Stimulated activated CD4-positive, alpha-beta T cell treated with anti-CD3 and anti-CD28 coated beads, Interleukin-12 subunit alpha, Interleukin-12 subunit beta, amount 100 ng/mL, for 4 hours (primary cell): ENCODE measurements at places on chromosomes 4 and X.

GRCh38 chr4:76177709-76178108 is 29.5 kb upstream of the NUP54 start:
- no peak for DNase-seq

- no peak for DNase-seq
Observed at GRCh38 chr4:124641715-124642381, 70.7 kb downstream of the ANKRD50 start.

GRCh38 chr4:15238720-15239119 is 189.1 kb upstream of the C1QTNF7 start:
- DNase-seq: no peak

DNA sequence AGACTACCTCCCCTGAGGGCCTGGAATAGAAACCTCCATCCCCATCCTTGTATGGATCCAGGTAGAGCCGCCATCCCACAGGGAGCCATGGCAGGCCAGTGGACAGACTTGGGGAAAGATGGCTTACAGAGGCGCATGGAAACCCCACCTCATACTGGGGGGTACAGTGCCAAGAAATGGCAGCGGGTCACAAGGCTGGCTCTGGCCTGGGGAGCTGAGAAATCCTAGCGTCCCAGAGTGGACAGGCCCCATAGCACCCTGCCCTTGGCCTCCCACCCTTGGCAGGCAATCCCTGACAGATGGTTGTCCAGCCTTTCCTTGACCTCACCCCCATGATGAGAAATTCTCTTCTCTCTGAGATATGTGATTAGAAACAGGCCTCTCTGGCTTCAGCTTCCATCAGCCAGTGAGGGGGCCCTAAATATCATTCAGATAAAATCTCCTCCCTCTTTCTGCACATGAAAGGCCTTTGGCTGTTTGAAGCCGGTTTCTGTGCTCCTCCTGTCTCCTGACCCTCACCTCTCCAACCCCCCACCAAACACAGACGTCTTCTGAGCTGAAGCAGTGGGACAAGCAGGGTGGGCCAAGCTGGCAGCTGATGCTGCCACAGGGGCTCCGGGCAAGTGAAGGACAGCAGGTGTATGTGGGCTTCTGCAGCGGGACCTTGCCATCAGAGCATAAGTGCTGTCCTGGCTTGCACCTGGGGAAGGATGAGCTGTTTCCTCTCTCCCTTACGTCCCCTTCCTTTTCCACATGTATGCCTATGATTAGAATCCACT is 204.4 kb upstream of the MAMLD1 start:
- no peak for DNase-seq

- no peak for DNase-seq
Observed at GRCh38 chr4:182765987-182766856, 151.0 kb downstream of the DCTD start.

DNA sequence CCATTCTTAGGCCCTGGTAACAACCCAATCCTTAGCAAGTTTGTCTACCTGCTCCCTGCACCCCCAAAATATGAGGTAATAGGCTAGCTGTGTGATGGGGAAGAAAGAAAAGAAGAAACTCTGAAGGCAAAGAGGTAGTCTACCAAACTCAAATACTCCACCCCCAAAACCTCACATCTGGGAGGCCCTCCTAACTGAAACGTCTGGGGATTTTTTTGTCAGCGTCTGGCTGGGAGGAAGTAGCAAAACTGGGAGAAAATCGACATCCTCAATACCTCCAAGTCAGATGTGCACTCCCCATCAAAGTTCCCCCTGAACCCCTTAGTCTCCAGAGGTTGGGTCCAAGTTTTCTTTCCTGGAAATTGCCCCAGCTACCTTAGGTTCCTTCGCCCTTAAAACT is 1.0 kb downstream of the LAMP2 start:
- no peak for DNase-seq

DNA sequence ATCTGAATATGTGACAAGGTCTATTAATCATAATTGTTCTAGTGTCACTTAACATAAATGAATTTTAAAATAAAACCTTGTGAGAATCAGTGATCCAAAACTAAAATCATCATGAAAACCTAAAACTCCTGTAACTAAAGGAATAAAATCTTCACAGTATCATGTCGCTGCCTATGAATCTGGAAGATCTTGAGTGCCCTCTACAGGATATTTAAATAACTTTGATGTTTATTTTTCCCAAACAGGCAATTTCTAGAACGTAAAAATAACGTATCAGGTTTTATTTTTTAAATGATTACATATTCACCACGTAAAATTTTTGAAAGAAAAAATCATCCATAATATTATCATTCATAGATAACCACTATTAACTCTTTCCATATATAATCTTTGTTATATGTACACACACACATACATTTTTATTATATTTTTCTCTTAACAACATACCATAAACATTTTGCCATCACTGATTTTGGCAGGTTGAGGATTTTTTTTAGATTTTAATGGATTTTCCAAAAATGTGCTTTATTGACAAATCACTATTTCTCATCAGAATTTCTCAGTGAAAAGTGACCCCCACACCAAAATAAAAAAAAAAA is 79.6 kb downstream of the COMMD8 start:
- DNase-seq: no peak

- no peak for DNase-seq
Observed at GRCh38 chr4:173524218-173525117, 5.6 kb downstream of the HAND2 start.

DNA sequence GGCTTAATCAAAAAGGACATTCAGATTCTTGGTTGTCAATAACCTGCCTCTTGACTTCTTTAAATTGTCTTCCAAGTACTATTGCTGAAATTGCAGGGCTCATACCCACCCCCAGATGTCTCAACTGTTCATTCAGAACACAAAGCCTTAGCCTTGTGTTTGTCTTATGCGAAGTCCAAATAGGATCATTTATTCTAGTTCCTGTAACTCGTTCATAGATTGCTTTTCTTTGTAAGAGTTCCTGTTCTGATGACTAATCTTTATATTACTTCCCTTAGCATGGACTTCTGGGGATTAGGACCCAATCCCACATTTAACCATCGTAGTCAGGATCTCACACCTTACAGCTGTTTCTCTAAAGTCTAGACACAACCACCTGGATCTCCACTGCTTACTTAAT is 226.0 kb downstream of the VEGFC start:
- DNase-seq: no peak

DNA sequence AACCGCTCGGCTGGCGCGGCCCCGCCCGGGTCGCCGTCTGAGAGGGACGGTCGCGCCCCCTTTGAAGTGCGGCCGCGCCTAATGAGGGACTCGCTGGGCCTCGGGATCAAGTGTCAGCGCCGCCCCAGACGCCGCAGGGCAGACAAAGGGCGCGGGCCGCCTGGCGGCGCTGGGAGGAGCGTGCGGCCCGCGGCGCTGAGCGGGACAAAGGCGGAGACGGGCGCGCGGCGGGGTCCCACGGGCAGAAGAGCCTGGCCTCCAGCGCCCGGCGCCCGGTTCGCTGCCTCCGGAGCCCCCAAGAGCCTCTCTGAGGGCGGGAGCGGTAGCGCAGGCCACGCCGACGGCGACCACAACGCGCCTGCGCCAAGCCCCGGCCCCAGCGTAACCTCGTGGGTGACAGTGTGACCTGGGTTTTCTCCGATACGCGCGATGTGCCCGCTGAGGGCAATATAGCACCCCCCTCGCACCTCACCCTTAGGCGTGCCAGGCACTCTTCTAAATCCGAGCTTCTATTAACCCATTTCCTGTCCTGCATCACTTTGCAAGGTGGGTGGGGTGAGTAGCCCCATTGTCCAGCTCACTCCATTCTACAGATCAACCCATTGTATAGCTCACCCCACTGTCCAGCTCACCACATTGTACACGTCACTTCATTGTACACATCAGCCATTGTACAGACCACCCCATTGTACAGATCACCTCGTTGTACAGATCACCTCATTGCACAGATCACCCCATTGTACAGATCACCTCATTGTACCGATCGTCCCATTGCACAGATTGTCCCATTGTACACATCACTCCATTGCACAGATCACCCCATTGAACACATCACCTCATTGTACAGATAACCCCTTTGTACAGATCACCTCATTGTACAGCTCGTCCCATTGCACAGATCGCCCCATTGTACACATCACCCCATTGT is 33.7 kb upstream of the STX18 start:
- DNase-seq: peak; percentile 64

DNA sequence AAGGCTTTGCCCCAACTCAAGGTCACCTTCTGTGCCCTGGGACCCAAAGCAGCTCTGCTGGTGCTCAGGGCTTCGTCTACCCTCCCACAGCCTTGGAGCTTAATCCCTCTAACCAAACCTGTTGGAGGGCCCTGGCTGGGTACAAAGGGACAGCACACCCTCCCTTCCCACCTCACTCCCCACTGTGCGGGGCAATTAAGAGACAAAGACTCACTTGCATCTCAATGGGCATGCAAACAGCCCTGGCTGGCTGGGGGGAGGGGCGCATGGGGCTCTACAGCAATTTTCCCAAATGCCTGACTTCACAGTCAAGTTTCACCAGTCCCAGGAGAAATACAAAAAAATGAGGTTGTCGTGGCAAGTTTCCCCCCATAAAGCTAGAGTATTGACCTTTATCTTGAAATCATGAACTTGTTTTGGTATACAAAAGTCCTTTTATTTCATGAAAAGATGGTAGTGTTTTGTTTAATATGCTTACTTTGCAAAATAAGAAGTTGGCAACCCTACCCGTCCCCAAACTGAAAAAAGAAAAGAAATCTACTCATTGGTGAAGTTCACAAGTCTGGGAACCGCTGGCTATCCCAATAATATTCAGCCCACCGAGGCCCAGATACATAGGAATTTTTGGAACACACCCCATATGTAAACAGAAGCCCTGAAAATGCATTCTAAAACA is 4.1 kb upstream of the CD99L2 start:
- DNase-seq: no peak

GRCh38 chr4:113684534-113685091 is 76.9 kb downstream of the CAMK2D start:
- DNase-seq: no peak

DNA sequence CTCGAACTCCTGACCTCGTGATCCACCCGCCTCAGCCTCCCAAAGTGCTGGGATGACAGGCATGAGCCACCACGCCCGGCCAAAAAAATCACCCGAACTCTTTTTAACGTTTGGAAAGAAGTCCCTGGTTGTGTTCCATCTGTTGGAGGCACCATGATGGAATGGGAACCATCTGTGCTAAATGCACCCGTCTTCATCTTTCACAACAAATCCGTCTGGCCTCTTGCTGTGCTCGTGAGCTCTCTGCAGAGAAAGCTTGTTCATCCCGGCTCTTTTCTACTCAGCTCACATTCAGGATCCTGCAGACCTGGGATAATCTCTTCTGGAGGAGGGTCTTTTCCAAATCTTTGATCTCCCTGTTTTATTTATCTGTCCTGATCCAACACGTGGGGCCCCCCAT is 188.8 kb downstream of the CRLF2 start:
- DNase-seq: no peak

GRCh38 chr4:25788703-25789238 is 74.0 kb downstream of the SEL1L3 start:
- no peak for DNase-seq

- DNase-seq: no peak
Observed at GRCh38 chr4:81988178-81988577, 385.6 kb downstream of the HNRNPD start.

DNA sequence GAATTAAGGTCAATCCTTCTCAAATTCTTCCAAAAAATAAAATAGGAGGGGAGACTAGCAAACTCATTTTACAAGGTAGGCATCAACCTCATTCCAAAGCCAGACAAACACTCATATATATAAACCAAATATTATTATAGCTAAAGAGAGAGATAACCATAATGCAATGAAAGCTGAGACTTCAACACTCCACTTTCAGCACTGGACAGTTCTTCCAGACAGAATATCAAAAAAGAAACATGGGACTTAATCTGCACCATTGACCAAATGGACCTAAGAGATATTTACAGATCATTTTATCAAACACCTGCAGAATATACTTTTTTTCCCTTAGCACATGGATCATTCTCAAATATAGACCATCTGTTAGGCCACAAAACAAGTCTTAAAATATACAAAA is 15.5 kb upstream of the EDA2R start:
- no peak for DNase-seq

GRCh38 chr4:105415281-105415744 is 58.5 kb downstream of the PPA2 start:
- DNase-seq: no peak

DNA sequence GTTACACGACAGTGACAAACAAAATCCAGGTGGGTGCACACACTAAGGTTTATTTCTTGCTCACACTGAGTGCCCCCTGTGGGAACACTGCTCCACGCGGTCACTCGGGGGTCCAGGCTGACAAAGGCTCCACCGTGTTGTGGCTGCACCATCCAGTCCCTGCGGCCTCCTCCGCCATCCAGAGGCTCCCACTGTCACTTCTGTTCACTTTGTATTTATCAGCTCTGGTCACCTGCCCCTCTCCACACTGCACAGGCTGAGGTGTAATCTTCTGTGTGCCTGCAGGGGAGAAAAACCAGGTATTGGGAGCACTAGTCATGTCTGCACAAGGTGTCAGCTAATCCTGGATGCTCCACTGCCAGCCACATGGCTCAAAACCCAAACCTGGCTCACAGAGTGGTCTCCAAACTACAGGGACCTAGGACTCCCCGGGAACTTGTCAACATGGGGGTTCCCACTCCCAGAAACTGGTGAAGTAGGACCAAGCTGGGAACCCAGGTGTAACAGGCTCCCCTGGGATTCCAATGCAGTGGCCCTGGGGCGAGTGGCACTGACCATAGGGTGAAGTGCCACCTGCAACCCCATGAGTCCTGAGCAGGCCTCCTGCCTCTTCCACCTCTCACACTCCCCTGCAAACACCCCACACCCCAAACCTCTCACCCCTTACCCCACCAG is 25.5 kb downstream of the HMX1 start:
- no peak for DNase-seq

DNA sequence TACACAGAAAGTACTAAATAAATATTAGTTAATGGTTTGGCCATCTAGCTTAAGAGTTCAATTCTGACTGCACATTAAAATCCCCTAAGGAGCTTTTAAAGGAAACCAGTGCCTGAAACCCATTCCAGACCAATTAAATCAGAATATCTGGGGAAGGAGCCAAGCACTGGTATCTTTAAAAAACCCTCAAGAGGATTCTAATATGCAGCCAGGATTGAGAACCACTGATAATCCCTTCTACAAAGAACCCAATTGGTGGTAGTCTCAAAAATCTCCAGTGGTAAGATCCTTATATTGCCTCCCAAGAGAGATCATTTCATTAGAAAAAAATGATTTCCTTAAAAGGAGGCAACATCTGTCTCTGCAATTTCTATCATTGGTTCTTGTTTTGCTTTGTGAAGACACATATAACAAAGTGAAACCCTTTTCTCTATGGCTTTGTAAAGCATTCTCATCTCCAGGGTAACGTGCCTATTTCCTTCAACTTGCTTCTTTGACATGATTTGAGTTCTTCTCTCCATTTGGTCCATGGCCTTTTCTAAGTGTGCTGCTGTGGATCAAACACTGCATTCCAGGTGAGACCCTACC is 3.5 kb downstream of the GPR34 start:
- DNase-seq: no peak

- no peak for DNase-seq
Observed at GRCh38 chr4:8835521-8836365, 35.9 kb downstream of the HMX1 start.
